ENCODE measurements at places on chromosomes 1 and 21.

DNA sequence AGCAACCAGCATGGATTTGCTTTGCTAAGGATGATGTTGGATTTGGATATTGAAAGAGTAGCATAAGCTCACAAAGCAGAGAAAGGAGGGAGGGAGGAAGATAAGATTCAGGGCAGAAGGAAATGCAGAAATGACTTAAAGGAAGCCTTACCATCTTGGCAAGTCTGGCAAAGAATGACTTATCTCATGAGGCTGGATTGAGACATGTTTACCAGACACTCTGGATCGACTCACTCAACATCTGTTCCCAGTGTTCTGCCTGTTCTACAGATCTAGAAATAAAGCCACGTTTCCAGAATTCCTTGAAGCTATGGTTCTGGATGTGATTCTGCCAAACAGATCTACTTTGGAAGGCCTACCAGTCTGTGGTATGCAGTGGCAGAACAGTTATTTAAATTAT lies 38.8 kb upstream of the CTBS start:
- no peak for DNase-seq

GRCh38 chr1:70358921-70359564 lies 4.5 kb upstream of the ANKRD13C start:
- no peak for DNase-seq

DNA sequence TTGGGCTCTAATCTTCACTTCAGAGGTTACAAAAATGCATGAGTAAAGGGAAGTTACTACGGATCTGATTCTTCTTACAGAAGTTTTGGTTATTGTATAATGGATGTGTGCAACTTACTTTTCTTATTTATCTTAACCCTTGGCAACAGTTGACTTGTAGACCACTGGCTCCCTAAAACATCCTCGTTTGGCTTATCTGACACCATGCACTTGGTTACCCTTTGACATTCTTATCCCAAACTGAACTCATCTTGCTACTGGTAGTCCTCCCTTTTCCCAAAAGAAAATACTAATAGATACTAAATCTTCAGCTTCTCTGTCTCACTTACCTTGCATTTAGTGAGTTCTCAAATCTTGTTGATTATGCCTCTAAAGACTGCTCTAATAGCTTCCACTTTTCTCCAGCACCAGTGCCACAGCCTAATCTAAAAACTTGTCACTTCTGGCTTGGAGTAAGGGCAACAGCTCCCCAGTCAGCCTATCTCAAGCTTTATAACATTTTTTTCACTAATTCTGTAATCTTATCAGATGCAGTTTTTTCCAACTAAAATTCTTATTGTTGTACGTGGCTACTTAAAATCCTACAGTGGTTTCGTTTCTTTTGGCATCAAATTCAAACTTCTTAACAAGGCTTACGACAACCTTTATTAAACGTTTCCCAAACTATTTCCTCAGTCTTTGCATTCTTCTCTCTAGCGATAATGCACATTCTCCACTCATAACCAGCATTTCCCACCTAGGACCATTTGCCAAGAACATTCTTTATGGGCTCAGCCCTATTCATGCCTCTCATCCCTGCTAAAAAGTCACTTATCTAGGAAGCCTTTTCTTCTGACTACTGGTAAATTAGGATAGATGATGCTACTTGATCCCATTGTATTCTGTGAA lies 204.2 kb downstream of the KCNT2 start:
- DNase-seq: no peak

DNA sequence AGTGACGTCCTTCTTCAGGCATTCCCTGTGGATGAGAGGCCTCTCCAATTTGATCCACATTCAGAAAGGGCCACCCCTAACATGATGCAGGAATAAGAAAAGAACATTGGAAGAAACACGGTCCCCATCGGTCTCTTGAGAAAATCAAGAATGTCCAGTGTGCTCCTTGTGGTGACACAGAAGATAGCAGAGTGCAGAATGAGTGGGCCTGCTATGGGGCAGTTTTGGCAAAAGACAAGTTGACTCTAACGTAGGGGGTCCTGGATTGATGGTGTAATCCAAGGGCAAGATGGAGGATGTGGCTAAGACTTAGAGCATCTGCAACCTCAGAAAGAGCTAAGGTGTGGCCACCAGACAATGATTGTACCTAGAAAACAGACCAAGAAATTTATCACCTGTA lies 45.1 kb upstream of the COP1 start:
- DNase-seq: no peak

DNA sequence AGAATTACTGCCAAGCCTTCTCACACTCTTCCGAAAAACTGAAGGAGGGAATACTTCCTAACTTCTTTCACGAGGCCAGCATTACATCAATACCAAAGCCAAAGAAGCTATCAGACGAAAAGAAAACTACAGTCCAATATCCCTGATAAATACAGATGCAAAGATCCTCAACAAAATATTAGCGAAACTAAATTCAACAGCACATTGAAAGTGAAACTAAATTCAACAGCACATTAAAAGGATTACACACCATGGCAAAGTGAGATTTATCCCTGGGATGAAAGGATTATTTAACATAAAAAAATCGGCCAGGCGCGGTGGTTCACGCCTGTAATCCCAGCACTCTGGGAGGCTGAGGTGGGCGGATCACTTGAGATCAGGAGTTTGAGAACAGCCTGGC lies 176.8 kb downstream of the FAF1 start:
- DNase-seq: no peak

- DNase-seq: no peak
Measured at GRCh38 chr1:172723251-172723650, 64.3 kb downstream of the FASLG start.

- no peak for DNase-seq
Measured at GRCh38 chr1:231134624-231135023, 27.2 kb upstream of the TRIM67 start.

DNA sequence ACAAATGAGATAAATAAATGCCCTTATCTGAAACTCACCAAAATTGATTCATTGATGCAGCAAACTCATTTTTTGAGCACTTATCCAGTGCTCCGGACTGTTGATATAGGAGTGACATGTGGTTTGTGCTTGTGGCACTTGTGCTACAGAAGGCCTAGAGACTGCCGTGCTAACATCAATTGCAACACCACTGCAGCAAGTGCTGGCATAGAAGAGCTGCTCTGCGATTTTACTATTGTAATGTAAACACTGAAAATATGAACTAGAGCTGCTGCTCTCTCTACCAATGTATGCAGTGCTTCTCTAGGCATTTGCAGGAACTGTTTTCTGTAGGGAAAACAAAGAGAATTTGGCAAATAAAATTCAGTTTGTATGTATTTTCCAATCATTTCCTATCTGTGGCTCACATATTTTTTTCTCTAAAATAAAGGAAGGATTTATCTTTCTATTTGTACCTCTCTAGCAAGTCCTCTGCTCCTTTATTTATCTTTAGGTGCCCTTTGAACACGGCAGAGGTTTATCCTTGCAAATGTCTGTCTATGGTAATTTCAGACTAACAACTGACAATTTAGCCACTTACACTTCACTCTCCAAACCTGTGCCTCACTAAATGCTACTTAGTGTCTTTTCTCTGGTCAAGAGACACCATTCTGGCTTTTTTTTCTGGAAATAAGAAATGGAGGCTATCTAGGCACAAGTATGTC lies 409.5 kb upstream of the ADGRL2 start:
- DNase-seq: no peak

GRCh38 chr1:177960939-177961622 lies 8.8 kb downstream of the SEC16B start:
- DNase-seq: no peak

GRCh38 chr1:245060684-245061374 lies 94.0 kb upstream of the KIF26B start:
- DNase-seq: no peak

GRCh38 chr1:11648732-11649158 lies 5.5 kb downstream of the FBXO2 start:
- DNase-seq: peak; percentile 46

DNA sequence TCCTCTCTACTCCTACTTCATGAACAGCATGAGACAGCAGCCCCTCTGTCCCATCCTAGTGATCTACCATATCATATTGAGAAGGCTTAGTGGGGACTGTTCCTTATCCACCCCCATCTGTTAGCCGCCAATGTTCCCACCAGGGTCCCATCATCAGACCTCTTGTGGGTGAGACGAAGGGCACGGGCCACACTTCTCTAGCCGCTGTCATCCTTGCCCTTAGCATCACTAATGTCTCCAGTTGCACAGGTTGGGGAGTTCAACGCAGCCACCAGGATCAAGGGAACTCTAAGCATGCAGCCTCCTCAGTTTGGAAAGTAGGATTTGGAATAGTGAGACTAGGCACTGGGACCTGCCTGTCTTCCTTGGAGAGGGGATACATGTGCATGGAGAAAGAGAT lies 20.1 kb downstream of the INKA2 start:
- DNase-seq: no peak

DNA sequence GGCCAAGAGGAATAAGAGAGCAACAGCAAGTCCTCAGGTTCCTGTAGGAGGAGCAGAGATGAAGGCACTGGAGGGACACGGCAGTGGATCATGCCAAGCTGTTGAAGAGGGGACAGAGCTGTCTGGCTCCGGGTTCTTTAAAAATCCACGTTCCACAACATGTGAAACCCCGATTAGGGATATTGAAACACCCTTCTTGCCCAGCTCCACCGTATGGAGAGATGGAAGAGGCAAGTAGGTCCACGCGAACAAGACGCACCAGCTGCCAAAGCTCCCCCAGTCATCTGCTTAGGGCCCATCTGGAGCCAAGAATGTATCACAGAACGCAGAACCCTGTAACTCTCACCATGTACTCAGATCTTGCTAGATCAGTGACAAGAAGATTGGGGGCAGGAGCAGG lies 3.9 kb downstream of the C1orf198 start:
- no peak for DNase-seq

DNA sequence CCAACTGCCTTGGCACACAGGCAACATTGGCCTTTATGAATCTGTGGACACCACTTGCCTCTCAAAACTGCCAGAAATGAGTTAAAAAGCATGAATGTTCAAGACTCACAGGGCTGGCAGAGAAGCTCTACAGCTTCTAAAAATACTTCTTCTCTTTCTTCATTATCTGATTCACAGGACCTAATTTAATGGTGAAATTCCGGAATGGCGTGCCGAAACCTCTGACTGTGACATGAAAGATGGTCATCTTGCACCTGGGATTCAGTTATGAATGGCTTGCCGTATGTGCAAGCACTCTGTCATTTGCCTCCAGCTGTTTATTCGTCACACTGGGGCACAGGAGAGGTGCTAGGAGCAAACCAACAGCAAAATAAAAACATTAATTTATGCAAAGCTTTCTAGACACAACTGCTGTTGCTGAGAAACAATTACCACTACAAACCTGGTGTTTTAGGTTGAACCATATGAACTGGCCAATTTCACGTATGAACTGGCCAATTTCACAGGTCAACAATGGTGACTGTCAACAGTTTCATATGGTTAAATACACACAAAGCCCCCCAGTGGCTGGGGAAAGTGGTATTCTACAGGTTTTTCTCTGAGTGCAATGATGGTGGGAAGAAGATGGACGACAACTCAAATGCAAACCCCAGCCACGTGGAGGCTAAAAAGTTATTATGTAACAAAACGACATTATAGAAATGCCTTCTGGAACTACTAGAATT lies 648.3 kb downstream of the KIF26B start:
- no peak for DNase-seq

Data from activated CD4-positive, alpha-beta memory T cell treated with anti-CD3 and anti-CD28 coated beads for 36 hours (primary cell).